Activated T-helper 1 cell treated with Interleukin-2 at 50 U/mL for 16 hours (primary cell): ENCODE measurements at places on chromosomes 5 and 9.

DNA sequence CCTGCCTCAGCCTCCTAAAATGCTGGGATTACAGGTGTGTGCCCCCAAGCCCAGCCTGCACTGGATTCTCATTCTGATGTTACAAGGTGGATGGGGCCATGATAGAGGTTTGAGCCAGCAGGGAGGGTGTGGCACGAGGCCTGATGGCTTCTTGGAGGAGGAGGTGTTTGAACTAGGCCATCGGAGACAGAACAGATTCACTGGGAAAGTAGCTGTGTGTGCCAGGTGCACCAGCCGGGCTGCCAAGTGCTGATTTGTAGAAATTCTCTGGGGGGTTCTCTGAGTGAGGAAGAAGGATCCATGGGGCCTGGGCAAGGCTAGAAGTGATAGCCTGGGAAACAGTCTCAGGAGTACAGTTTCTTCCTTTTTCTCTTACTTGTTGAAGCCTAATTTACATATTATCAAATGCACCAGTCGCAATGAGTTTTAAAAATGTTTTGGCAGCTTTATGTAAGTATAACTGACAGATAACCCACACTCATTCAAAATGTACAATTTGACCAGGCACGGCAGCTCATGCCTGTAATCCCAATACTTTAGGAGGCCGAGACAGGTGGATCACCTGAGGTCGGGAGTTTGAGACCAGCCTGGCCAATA, 31.1 kb upstream of the STXBP1 start:
- DNase-seq: no peak

DNA sequence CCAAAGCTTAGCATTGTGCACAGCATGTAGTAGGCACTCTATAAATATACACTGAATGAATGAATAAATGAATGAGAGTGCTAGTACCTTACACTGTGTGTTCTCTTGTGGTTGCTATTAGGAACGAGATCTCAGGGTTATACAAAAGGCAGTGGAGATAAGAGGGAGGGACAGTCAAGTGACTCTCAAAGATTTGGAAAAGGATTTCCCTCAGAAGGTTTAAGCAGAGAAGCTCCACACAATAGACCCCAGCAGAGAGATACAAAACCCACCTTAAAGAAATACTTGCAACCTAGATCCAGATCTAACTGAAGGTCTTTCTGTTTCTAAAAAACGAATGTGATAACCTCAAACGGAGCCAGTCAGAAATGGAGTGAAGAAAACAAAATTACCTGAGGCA, 11.8 kb upstream of the EFNA5 start:
- no peak for DNase-seq

GRCh38 chr9:80732506-80732905, 956.8 kb downstream of the TLE1 start:
- DNase-seq: no peak

- no peak for DNase-seq
Measured at GRCh38 chr5:37789991-37790390, 49.9 kb downstream of the GDNF start.

DNA sequence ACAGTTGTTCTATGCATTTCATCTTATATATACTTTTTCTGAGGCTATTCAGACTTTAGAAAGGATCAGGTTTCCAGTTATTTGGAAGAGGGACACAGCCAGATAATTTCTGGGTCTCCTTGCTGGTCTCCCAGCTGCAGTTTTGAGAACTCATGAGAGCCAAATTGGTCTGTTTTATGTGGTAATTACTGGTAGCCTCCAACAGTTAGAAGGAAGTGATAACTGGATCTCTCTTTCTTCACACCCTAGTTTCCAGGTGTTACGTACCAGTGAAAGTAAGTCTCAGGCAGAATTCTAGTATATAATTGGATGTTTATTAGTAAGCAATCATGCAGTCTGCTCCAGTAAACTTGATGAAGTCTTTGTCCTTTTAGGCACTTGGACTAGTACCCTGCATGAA, 63.2 kb upstream of the RPS23 start:
- DNase-seq: no peak

- DNase-seq: no peak
Measured at GRCh38 chr5:107040907-107041306, 629.8 kb downstream of the EFNA5 start.

DNA sequence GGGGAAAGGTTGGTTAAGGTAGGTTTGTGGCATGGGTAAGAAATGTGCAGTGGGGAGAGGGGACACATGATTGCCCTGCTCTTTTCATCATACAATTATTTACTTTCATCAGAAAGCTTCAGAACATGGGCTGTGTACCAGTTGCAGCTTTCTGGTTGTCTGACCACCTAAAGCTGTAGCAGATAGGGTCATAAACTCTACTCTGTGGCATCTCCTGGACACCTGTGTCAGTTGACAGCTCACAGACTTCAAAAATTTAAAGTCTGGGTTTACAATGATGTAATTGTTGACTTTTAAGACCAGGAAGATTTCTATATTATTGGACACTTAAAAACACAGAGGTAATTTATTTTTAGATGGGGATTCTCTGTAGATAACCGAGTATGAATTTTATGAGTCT, 222.7 kb upstream of the PRR16 start:
- DNase-seq: no peak

DNA sequence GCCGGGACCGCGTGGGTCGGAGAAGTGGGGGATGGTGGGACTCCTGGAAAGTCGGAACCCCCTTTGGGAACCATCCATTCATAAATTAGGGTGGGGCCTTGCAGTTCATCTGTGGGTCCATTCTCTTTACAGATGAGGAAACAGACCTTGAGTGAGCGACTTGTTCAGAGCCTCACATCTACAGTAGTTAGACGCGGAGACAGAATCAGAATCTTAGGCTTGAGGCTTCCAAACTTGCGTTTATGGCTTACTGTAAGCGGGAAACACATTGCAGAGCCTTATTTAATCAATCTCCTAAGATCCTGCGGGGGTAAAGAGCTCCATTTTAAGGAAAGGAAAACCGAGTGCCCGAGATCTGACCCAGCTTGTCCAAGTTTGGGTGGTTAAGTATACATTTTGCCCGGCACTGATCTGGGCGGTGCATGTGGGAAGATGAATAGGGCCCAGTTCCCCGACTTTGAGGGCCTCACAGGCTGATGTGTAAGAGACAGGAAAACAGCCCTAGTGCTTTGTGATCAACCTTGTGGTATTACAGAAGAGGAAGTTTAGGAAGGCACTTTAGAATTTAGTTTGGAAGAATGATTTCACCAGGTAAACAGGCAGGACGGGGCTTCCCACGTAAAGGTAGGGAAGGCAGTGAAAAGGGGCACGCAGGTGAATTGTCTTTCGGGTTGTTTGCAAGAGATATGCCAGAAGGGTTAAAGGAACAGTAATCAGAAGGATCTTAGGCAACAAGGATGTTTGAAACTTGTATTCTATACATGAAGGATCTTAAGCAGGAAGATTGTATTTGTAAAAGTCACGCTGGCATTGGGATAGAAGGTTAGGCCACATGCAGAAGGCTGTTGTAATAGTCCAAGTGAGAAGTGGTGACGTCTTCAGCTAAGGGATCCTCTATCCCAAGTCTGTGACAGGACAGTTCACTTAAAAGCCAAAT, 744 bp downstream of the TARS1 start:
- DNase-seq: peak; percentile 7

- no peak for DNase-seq
Measured at GRCh38 chr5:164336906-164337305, 831.5 kb downstream of the MAT2B start.

GRCh38 chr9:93587284-93587650, 10.9 kb downstream of the PHF2 start:
- no peak for DNase-seq

DNA sequence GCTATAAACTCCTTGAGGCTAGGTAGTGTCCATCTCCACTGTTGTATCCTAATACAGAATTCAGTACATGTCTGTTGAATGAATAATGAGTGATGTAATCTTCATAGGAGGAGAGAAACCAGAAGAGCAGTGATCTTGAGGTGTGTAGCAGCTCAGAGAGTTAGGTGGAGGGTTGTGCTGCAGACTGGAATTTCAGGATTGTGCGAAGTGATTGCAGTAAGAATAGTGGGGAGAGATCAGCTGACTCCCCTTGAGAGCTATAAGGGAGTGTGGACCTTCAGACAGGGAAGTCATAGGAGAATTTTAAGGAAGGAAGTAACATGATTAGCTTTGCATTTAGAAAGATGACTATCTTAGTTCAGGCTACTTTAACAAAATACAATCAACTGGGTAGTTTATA, 4.4 kb downstream of the SNX24 start:
- DNase-seq: no peak

GRCh38 chr9:121750259-121750714, 98.9 kb downstream of the DAB2IP start:
- no peak for DNase-seq

GRCh38 chr5:39616131-39616530, 191.4 kb upstream of the DAB2 start:
- DNase-seq: no peak

DNA sequence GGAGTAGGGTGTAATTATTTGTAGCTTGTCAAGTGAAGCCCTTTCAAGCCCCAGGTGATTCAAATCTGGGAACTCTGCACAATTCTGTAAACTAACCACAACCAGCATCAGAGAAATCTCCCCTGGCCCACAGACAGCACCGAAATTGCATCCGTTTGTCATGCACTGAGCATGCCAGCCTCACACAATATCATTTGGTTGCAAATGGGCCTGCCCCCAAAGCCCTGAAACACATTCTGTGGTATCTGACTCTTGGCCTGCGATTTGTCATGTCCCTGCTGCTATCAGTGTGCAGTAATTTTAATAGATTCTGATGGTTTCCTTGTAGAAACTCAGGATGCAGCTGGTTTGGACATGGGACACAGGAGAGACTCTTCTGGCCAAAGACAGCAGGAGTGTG, 35.3 kb downstream of the SNX24 start:
- no peak for DNase-seq

DNA sequence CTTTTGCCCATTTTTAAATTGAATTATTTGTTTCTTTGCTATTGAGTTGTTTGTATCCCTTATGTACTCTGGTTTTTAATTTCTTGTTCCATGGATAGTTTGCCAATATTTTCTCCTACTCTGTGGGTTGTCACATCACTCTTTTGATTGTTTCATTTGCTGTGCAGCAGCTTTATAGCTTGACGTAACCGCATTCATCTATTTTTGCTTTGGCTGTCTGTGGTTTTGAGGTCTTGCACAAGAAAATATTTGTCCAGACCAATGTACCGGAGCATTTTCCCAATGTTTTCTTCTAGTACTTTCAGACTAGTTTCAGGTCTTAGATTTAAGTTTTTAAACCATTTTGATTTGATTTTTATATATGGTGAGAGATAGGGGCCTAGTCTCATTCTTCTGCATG, 36.2 kb upstream of the ZNF366 start:
- no peak for DNase-seq

DNA sequence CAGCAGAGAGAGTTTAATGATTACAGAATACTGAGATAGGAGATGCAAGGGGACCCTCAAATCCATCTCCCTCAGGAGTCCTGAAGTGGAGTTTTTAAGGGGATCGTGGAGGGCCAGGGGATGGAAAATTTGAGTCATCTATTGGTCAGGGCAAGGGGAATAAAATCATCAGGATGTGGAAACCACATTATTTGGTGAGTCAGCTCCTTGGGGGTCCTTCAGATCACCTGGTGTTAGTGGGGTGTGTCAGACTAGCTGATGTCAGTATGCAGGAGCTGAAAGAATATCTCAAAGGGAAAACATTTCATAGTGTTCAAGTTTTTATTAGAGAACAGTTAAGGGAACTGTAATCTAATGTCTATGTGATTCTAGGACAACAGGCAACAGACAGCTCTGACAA, 183.0 kb upstream of the FTMT start:
- DNase-seq: no peak

DNA sequence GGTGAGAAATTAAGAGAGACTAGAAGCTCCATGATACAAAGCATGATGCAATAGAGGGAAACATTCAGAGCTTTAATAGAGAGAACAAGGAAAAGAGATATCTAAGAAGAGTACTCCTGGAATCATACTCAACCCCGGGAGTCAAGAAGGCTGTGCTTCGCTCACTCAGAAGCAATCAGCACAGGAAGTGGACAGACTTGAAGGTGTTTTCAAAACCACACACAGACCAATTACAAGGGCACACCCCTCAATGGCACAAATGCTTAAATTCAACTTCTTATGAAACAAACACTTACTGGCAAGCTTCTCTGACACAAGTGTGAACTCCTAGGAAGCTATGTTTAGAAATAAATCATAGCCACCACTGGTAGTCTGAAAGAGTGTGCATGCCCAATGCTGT, 462.3 kb downstream of the GABRG2 start:
- DNase-seq: no peak

- DNase-seq: no peak
Measured at GRCh38 chr9:120473608-120474007, 106.4 kb downstream of the CDK5RAP2 start.

- no peak for DNase-seq
Measured at GRCh38 chr5:61589946-61590345, 257.9 kb downstream of the ZSWIM6 start.

DNA sequence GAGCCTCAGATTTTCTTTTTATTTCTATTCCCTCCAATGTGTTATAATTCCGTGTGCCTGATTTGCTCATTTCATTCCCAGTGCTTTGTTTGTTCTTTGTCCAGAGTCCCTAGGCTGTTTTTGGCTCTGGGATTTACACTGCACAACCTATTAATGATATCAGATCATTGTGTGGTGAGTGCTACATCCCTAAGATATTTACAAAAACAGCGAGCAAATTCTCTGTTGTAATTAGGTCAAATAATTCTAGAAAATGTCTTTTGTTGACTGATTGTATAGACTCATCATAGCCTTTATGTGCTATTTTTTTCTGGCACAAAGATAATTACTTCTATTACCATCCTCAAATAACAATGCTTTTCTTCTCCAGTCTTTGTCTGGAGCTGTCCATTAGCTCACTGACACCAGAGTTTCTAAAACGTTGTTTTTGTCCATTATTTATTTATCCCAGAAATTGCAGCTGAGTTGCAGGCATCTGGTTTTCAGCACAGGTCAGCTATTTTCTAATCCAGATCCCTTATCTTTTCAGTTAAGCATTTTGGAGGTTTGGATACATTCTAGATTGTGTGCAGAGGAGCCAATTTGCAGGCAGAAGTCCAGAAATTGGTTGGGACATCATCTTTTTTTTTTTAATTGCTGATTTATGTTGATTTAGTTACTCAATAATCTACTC, 379.9 kb upstream of the DMAC1 start:
- no peak for DNase-seq

GRCh38 chr5:80941496-80941895, 18.7 kb upstream of the RASGRF2 start:
- no peak for DNase-seq

GRCh38 chr5:143108498-143109128, 294.9 kb downstream of the NR3C1 start:
- no peak for DNase-seq

GRCh38 chr5:37071901-37072581, 177.1 kb downstream of the CPLANE1 start:
- no peak for DNase-seq

GRCh38 chr9:33446946-33447798, at the start of gene AQP3:
TSS of gene AQP3 (minus strand) at chr9:33447593. CDS start at chr9:33447530, 63 bp downstream.
- DNase-seq: peak; percentile 70

- no peak for DNase-seq
Measured at GRCh38 chr9:120980951-120981350, 54.4 kb upstream of the TRAF1 start.

DNA sequence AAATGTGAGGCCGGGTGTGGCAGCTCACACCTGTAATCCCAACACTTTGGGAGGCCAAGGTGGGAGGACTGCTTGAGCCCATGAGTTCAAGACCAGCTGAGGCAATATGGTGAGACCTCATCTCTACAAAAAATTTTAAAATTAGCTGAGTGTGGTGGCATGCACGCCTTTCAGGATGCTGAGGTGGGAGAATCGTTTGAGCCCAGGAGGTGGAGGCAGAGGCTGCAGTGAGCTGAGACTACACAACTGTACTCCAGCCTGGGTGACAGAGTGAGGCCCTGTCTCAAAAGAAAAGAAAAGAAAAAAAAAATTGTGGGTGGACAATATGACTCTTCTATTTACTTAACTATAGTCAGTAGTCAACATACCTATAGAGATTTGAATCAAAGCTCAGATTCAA, 4.8 kb downstream of the CHD1 start:
- DNase-seq: no peak
